Activated naive CD4-positive, alpha-beta T cell (primary cell): ENCODE measurements at places on chromosomes 12 and 14.

- DNase-seq: no peak
These were observed 17.9 kb upstream of the DHRS7 start for GRCh38 chr14:60183138-60183537.

GRCh38 chr14:74630881-74631690 lies 19.0 kb upstream of the LTBP2 start:
- DNase-seq: no peak

- DNase-seq: no peak
These were observed 42.9 kb upstream of the VRK1 start for GRCh38 chr14:96754162-96754844.

DNA sequence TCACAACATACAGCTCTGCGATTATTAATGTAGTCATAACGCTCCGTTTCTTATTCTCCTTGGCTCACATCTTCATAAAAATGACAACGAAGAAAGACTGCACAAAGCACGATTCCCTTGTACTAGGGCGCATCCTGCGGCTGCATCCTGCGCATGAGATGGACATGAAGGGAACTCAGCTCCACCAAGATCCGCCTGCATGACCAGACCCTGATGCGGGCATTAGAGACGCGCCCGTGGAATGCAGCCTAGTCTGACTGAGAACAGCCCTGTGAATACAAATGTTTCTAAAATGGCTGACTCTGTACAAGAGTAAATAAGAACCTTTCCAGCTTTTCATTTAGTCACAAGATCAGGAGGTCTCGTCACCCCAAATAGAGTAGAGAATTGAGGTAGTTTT lies 422.2 kb downstream of the NOVA1 start:
- DNase-seq: no peak

DNA sequence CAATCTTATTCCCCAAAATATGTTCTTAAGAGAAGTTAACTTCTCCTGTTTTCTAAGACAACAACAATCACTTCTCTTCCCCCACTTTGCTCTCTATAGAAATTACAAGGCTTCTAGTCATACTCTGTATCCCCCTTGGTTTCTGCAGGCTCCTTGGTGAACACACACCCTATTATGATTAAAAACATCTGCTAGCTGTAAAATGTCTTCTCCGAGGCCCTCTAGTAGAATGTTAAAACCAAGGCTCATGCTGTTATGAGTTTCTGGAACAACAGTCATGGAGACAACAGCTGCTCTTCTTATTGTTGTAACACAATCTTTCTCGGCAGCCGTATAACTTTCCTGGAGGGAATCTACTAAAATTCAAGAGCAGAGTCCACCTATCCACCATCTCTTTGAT lies 397.5 kb upstream of the CCDC196 start:
- no peak for DNase-seq

GRCh38 chr12:107580750-107581618 lies 104.6 kb upstream of the PWP1 start:
- DNase-seq: no peak

- DNase-seq: no peak
These were observed 111.1 kb downstream of the VEZT start for GRCh38 chr12:95328708-95329107.

DNA sequence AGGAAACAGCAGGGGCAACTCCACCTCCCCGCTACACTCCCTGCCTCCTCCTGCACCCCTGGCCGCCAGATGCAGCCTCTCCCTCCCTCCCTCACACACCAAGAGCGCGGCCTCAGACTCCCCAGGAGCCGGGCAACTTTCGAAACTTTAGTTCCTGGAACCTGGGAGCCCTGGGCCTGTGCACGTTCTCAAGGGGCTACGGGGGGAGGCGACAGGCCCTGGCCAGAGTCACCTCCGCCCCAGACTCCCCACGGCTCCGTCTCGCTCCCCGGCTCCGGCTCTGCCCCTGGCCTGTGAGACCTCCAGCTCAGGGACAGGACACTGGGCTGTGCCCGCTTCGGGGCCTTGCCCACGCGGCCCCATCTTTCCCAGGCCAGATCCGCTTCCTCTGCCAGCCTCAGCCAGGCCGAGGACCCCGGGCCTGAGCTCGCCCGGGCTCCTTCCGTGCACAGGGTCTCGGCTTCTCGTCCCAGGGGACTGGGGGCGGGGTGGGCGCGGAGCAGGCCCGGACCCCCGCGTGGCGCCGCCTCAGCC lies 5.5 kb downstream of the AMN start:
- DNase-seq: no peak

DNA sequence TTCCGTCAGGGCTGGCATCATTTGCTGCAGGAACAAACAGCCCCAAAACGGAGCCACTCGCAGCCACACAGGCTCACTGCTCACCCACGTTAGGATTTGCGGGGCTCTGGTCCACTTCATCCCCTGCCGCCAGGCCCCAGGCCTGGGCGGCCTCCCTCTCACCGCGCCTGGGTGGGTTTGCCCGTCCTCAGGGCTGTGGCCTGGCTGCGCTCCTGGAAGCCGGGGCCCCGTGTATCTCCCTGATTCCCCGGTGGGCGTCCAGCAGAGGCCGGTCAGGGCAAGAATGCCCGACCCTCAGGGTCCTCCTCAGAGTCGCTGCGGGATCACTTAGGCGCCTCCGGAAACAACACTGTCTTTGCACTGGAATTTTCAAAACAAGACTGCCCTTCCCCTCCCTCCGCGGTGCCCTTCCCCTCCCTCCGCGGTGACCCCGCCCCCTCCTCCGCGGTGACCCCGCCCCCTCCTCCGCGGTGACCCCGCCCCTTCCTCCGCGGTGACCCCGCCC lies 15.7 kb upstream of the FBRSL1 start:
- peak; percentile 38 for DNase-seq

- DNase-seq: no peak
These were observed 47.2 kb downstream of the ATL1 start for GRCh38 chr14:50607181-50607580.

- no peak for DNase-seq
These were observed 4.2 kb upstream of the AAAS start for GRCh38 chr12:53325511-53326061.

GRCh38 chr14:94054401-94054800 lies 26.6 kb downstream of the DDX24 start:
- DNase-seq: no peak

DNA sequence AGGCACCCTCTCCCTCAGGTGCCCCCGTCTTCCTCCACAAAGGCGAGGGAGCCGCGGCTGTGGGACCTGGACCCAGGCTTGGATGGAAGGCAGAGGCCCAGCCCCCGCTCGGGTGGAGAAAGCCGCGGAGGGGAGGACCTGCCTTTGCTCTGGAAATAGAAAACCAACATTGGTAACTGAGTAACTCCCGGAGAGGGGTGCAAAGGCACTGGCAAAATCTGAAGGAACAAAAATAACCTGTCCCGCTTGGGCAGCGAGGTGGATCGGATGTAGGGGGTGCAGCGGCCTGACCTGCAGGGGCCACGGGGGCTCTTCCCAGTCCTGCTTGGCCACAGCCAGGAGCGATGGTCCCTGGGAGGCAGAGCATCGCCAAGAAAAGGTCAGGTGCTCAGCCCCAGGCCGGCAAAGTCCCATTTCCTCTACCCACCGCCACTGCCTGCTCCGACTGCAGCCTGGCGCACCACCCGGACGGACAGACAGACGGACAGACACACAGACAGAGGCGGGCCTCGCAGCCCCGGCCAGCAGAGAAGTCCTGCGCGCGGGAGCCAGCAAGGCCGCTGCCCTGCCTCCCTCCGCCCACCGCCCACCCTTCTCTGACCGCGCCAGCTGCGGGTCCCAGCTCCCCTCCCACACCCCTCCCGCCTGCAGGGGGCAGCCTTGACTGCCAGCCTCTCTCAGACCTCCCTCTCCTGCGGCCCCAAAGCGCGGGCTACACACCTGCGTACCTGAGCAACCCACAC lies 21.4 kb upstream of the TMEM106C start:
- DNase-seq: peak; percentile 9

DNA sequence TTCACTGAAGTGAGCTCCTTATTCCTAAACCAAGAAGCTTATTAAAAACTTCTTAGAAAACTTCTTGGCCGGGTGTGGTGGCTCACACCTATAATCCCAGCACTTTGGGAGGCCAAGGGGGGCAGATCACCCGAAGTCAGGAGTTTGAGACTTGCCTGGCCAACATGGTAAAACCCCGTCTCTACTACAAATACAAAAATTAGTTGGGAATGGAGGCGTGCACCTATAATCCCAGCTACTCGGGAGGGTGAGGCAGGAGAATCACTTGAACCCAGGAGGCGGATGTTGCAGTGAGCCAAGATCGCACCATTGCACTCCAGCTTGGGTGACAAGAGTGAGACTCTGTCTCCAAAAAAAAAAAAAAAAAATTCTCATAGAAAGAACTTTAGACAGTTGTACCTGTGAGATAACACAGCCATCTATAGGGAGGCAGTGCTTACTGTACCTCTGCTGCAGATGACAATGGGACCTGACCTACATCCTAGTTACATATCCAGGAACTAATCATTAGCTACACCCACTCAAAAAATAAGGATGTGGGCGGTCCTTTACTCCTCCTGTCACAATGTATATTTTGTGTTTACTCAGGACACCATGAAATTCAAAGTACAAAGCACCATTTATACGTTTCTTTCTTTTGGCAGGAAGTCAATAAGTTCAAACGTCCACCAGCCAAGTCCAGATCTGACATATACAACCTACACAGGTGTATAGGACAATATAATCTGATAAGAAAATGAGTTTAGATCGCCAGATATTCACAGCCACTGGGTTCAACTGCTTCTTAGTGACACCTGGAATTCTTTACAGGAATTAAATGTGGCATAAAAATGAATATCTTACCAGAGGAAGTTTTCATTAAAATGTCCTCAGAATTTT lies 14.9 kb downstream of the STXBP6 start:
- DNase-seq: no peak

- peak; percentile 4 for DNase-seq
These were observed 23.7 kb upstream of the SLC2A3 start for GRCh38 chr12:7959701-7960121.

- no peak for DNase-seq
These were observed 26.5 kb upstream of the PLD4 start for GRCh38 chr14:104898195-104898558.

- DNase-seq: no peak
These were observed 107.2 kb downstream of the RBM19 start for GRCh38 chr12:113858841-113859386.

DNA sequence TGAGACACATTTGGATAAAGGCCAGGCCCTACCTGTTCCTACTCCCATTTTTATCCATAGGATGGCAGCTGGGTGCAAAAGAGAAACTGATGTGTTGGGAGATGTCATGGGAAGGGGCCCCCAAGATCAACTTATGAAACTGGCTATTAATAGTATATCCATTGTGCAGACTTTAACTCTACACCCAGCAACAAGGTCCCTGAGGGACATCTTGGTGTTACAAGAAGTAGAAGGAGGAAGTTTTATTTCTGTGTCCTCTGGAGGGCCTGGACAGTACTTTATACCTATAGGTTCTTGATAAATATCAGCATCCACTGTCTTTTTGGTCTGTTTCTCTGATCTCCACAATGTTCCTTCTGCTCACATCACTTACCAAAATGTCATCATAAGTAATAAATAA lies 84.6 kb downstream of the BTG1 start:
- no peak for DNase-seq

DNA sequence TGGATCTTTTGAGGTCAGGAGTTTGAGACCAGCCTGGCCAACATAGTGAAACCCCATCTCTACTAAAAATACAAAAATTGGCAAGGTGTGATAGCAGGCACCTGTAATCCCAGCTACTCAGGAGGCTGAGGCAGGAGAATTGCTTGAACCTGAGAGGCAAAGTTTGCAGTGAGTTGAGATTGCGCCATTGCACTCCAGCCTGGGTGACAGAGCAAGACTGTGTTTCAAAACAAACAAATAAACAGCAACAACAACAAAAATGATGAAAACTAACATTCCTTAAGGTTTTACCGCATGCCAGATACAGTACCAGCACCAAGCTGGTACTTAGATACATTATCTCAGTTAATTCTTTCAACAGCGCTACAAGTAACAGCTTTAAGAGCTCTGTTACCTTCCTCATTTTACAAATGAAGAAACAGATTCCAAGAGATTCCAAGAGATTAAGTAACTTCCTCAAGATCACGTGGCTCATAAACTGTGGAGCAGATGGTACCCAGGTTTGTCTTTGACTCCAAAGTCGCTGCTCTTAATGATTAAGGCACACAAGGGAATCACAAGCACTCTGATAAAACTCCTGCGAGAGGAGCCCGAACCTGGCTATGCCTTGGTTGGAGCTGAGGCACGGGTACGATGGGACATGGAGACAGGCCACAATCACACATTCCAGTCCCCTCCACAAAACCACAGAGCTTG lies 17.7 kb upstream of the PLEK2 start:
- DNase-seq: no peak

DNA sequence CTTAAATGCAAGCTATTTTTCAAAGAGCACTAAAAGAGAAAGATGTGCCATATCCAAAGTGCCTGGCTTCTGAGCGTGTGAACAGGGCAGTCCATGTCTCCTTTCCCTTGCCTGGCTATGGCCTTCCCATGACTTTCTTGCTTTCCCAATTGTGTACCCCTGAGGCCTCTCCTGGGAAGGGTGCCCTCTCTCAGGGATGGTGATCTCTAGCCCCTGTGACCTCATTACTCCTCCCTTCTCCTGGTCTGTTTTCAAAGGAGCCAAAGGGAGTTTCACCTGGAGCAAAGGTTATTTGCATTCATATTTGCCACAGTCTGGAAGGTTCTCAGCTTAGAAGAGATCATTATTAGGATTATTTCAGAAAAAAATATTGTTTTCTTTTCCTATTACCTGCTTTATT lies 429.4 kb upstream of the TMTC1 start:
- DNase-seq: no peak

DNA sequence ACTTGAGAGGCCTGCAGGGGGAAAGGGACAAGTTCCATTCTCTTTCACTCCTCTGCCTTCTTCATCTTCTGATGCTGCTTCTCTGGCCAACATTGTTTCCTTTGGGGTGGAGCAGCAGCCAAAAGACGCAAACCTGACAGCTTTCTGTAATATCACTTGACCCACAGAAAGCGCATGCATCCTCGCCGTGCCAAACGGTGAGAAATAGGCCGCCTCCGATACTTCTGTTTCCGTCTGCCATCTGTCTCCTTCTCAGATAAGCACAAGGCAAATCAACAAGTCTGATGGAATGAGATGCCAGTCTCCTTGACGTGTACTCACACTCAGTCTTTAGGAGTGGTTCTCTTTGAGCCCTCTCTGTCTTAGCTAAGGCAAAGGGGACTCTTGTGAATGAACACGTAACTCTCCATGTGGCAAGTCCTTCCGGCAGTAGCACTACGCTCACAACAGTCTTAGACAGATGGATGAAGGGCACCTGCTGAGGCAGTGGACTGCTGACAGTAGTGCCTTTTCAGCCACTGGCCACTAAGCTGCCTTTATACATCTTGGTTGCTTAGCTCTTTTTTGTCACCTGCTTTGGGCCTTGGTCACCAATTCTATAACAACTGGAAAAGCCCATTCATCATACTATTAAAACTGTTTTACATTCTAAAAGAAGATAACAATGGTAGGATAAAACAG lies 214.1 kb downstream of the FBXL14 start:
- no peak for DNase-seq
